CD8-positive, alpha-beta memory T cell (primary cell): ENCODE measurements at places on chromosomes 1 and 21.

DNA sequence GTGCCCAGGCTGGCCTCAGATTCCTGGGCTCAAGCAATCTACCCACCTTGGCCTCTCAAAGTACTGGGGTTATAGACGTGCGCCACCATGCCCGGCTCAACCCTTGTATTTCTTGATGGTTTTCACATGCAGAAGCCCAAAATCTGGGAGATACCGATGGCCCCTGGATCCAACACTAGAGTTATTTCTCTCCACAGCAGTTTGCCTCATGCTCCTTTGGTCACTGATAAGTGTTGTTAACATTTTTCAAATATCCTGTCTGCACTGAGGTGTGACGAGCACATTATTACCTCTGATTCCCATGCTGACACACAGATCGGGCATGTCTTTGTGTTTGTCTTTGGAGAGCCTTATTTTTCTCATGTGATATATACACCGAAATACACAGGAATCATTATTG, 107.0 kb downstream of the KIF26B start:
- DNase-seq: no peak

GRCh38 chr1:53892911-53893310, 1.1 kb upstream of the DIO1 start:
- no peak for DNase-seq

- no peak for DNase-seq
Observed at GRCh38 chr1:43009274-43009673, 50.6 kb upstream of the SLC2A1 start.

DNA sequence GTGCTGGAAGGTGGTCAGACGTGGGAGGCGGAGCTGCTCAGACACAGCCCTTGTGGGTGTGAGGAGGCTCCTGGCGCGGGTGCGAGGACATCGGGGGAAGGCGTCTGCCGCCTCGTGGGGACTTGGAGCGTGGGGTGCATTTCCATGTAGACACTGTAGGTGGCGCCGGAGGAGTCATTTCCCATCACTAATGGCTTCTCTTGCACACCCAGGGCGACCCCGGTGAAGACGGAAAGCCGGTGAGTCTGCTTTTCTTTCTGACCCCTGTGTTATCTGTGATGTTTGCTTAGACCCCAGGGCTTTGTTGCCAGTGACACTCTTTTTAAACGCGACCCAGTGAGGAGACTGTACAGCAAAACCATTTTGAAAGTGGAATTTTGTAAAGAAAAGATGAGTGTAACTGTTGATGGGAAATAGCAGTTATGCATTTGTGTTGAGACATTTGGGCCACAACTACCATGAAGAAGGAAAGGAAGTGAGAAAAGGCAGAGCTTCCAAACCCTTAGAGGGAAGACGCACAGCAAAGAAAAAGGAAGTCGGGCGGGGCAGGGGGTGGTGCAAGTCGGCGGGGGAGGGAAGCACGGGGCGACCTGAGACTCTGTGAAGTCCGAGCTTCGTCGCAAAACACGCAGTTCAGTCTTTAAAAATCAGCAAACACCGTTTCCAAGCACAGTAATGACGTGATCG, 64.0 kb downstream of the SLC19A1 start:
- DNase-seq: peak; percentile 77
